T-helper 2 cell (primary cell): ENCODE measurements at places on chromosomes 1 and 21.

DNA sequence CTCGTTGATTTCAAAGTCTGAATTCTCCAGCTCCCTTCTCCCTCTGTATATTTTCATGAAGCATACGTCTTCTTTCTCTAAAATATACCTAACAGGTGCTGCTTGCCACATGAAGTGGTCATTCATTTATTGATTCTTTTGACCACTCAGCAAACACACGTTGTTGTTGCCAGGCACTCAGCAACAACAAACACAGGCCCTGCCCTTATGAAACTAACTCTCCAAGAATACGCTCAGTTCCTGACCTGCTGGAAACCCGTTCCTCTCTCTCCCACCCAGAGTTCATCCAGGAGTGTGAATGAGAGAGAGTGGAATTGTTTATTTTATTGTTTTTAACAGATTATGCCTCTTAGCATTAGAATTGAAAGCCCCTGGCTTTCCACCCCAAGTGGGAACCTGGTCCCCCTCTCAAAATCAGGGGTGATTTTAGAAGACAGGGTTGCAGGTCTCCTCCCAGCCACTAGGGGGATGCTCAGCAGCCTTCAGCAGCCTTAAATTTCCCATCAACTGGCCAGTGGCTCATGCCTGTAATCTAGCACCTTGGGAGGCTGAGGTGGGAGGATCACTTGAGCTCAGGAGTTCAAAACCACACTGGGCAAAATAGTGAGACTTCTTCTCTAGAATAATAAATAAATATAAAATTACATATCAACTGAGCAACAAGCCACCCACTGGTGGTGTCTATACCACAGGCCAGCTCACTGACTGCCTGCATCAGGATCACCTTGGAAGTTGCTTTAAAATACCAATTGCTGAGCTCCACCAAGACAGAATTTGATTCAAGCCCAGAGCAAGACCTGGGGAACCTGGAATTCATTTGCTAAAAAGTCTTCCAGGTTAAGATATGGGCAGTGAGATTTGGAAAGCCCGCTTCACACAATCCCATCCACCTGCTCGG lies 181.0 kb upstream of the KLHDC7A start:
- DNase-seq = no peak

DNA sequence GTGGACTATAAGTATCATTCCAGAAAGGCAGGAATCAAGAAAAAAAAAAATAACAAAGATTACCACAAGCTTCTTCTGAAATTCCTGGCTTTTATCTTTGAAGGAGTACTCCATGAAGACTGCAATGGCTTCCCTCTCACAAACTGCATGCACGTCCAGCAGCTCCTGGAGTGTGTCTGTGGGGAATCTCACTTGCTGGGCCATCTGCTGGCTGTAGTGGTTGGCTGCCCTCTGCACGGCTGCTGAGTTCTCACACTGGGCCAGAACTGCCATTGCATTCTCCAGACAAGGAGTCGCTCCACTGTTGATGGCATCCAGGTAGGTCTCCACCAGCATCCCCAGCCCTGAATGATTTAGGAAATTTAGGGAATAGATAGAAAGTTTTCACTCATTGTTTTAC lies 23.3 kb upstream of the GBP2 start:
- no peak for DNase-seq

- DNase-seq = no peak
These were observed 704 bp upstream of the BTBD8 start for GRCh38 chr1:92079441-92079840.

DNA sequence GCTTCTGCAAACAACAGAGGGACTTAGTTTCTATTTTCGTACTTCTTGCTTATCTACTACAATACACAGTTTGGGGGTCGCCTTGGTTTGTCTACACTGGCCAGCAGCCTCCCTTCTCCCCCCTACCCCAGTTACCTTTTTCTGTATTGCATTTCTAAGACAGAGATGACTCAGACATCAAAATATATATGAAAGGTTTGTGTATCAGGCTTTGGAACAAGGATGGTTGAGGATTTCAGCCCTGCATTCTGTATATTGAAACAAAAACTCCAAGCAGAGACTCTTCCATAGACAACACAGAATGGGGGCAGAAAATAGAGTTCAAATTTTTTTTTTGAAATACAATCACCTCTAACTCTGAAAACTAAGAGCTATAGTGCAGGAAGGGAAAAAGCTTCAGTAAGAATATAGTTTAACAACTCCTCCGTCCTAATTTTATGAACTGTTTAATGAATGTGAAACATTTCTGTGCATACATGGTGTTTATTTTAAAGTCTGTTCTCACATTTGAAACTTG lies 1.9 kb downstream of the SAMD13 start:
- DNase-seq = no peak

- DNase-seq = no peak
These were observed 1.5 kb upstream of the PALMD start for GRCh38 chr1:99644279-99645004.

GRCh38 chr1:214389734-214390133 lies 108.8 kb downstream of the SMYD2 start:
- DNase-seq = no peak

- no peak for DNase-seq
These were observed 70.6 kb downstream of the TMEM53 start for GRCh38 chr1:44603718-44604117.

- DNase-seq = no peak
These were observed 106.5 kb upstream of the RAB3GAP2 start for GRCh38 chr1:220378571-220379302.

DNA sequence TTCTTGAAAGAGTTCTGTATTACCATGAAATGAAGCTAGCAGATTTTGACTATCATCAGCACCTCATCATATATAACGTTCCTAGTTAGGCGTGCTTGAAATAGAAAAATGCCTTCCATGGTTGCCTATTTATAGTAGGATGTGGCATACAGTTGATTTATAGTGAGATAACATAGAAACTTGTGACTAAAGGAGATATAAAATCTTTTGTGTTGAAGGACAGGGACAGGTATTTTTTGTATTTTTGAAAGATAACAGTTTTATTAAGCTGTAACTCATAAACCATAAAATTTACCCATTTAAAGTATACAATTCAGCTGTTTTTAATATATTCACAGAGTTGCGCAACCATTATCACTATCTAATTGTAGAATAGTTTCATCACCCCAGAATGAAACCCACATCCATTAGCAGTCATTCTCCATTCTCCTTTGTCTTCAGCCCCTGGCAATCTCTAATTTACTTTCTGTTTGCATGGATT lies 19.3 kb downstream of the SPEN start:
- DNase-seq = no peak

- no peak for DNase-seq
These were observed 10.7 kb downstream of the LEPR start for GRCh38 chr1:65431111-65431705.

DNA sequence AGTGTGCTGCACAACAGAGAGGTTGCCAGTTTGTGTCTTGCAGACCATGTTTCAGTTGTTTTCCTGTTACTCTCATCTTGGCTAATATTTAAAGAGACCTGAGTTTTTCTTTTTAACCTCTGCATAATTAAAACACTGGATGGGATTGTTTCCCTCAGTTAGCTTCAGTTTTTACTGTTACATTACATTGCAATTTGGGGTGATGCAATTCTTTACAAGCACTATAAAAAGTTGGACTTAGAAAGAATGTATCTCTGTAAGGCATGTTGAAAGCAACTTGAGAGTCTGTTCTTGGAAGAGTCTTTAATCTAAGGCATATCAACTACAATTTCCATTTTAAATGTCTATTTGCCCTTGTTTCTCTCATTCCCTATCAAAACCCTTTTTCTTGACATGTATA lies 99.1 kb downstream of the DNM3 start:
- no peak for DNase-seq

DNA sequence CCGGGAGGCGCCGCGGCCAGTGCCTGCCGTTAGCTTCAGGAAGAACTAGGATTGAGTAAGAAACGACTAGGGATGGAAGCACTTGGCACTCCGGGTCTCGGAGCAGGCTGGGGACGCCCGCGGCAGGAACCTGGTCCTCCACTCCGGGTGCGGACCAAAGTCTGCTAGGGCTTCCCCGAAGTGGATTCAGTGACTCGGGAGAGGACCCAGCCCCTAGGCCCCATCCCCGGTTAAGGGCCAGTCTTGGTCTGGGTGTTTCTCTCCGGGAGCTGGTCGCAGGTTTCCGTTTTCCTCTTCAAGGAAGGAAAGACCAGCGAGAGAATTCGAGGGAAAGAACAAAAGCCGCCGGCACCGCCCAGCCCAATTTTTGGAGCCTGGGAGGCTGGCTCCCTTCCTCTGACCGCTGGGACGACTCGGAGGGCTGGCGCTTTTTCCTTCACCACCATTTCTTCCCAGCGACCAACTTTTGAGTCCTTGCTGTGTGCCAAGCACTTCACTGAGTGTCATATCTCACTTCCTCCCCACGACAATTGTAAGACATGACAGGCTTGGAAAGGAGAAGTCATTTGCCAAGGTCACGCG lies 16.8 kb upstream of the STMN1 start:
- DNase-seq = peak; percentile 21

DNA sequence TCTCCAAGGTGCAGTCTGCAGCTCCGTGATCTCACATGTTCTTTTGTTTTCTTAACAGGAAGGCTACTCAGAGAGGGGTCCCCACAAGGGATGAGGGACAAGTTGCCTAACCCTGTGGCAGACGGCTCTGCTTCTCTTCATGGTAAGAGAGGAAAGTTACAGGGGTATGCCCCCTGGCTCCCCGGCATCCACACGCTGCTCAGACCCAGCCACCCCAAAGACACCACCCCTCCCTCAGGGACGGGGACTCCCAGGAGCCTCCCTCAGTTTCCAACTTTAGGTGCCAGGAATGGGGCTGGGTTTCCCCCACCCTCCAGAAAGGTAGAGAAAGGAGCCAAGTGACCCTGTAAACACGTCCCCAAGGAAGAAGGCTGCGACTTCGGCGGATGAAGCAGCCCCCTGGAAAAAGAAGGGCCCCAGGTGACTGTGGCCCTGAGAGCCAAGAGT lies 19.7 kb downstream of the OPTC start:
- DNase-seq = no peak

GRCh38 chr1:67446893-67447292 lies 16.7 kb upstream of the SERBP1 start:
- no peak for DNase-seq

- DNase-seq = no peak
These were observed 957.0 kb downstream of the NCAM2 start for GRCh38 chr21:21955204-21955603.

DNA sequence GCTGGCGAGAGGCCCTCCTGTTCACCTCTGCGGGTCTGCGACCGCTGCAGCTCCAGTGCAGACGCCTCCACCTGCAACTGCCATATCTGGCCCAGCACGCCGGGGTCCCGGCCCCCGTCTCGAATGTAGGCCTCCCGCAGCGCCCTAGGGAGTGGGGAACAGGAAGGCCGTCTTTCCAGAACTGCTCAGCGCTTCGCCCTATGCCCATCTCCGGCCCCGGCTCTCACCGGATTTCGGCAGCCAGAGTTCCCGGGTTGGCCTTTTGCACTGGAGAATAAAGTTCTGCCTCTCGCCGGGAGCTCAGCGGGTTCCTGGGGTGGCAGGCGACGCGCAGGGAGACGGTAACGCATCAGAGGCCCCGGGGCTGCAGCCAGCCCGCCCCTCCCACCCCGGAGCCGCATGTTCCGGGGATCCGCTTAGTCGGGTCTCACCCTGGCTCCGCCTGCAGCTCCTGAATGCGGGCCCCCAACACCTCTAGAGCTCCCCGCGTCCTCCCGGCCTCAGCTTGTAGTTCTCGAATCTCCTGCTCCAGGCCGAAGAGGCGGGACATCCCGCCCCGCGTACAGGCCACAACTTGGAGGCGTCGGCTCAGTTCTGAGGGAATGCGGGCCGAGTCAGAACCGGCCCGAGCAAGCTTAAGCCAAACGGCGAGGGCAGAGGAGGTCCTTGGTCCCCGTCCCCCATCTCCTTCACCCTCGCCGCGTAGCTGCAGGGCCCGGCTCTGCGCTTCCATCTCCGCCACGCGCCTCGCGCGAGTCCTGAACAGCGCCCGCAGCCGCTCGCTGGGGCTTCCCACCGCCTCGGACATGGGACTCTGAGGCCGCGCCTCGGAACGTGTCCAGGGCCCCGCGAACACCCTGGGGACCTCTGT lies 1.1 kb downstream of the CCDC17 start:
- no peak for DNase-seq

- DNase-seq = no peak
These were observed 11.9 kb downstream of the EXTL2 start for GRCh38 chr1:100882698-100883097.

DNA sequence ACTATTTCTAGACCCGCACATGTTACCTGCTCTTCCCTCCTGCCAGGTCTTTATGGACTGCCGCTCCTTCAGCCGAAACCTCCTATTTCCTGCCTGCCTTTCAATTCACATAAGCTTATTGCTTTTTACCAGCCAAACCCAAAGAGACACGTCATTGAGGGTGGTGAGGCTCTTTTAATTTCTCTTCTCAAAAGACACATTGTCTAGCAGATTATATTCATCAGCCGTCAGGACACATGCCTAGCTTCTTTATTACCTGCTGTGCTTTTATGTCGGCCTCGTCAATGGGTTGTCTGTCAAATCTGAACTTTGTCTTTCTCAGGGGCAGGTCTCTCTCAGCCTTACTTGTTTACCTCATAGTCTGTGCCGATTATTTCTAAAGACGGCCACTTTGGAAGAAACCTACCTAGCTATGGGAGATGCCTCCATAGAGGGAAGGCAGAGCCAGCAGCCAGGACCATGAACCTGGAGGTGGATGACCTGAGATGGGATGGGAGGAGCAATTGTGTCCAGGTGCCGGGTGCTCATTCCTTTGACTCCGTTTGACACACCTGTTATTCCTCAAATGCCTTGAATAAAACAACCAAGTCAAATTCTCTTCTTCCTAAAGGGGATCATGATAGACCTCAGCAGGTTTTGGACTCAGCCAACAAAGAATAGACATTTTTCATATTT lies 42.0 kb downstream of the ZBTB18 start:
- DNase-seq = no peak

DNA sequence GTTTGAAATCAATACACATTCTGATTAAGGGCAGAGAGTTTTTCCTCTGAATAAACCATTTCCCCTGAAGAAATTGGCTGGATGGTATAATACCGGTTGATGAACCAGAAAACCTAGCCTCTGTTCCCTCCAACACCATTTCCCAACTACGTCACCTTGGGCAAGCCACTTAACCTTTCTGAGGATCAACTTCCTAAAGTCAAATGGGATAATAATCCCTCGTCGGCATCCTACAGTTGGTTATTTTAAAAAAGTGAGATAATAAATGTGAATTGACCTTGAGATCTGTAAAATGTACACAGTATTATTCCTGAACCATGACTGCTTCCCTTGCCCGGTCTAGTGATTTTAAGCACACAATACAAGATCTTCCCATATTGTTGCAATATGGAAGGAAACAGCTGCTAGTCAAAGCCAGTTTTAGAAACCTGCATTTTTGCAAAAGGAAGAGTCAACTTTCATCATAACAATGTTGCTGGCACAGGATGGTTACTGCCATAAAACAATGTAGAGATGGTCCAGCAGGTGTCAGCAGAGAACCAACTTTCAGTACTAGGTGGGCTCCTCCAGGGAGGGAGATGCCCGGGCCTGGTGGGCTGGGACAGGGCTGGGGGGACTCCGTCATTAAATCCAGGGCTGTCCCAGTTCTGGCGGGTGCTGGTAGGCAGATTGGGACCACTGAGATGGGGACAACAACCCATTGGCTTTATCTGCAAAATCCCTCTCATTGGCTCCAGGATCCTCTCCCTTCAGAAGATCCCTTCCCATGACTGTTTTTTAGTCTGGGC lies 5.2 kb upstream of the HLX start:
- peak; percentile 26 for DNase-seq

- DNase-seq = no peak
These were observed 68.9 kb upstream of the ACTL8 start for GRCh38 chr1:17686258-17686657.
